Endothelial cell of umbilical vein (primary cell): ENCODE measurements at places on chromosomes 5 and 9. TPM values are rescaled to one million over a fixed set of nuclear protein-coding genes. Genes with fewer than 3 reads are reported as not detected.

FOXE1 gene
- total RNA-seq, result not detected in 2 replicates

CARD9 gene
- 0.16 and 0.71 TPM in 2 replicates for total RNA-seq

TIMD4 gene
- not detected in 2 replicates for total RNA-seq

HAND1 gene
- not detected in 2 replicates for total RNA-seq

SRP19 gene
- 69.2 and 69.4 TPM in 2 replicates for total RNA-seq

PHF24 gene
- total RNA-seq, result not detected in 2 replicates

ROR2 gene
- not detected in 2 replicates for total RNA-seq

PSMD5 gene
- 62.2 and 70.2 TPM in 2 replicates for total RNA-seq

IFNK gene
- not detected in 2 replicates for total RNA-seq

NUTM2F gene
- not detected in 2 replicates for total RNA-seq

NOL6 gene
- 42.3 and 45.1 TPM in 2 replicates for total RNA-seq

NFIL3 gene
- 9.7 and 10.5 TPM in 2 replicates for total RNA-seq

COMMD10 gene
- total RNA-seq, result 26.2 and 27.0 TPM in 2 replicates

MYOZ3 gene
- 1.1 and 1.2 TPM in 2 replicates for total RNA-seq

ANKRD31 gene
- total RNA-seq, result not detected in 2 replicates

F2RL1 gene
- total RNA-seq, result 21.9 and 42.6 TPM in 2 replicates

CDH6 gene
- total RNA-seq, result 0.35 TPM in 1 of 2 replicates, not detected in the other

PCDHA13 gene
- not detected in 2 replicates for total RNA-seq

DRD1 gene
- total RNA-seq, result not detected in 2 replicates

PTAR1 gene
- 41.5 and 46.8 TPM in 2 replicates for total RNA-seq

KIF4B gene
- total RNA-seq, result 0.14 and 0.44 TPM in 2 replicates

DBH gene
- not detected in 2 replicates for total RNA-seq

CCL19 gene
- total RNA-seq, result not detected in 2 replicates

PDE6A gene
- not detected in 2 replicates for total RNA-seq

IL5 gene
- not detected in 2 replicates for total RNA-seq

HSPB3 gene
- total RNA-seq, result not detected in 2 replicates

PCDHA1 gene
- total RNA-seq, result not detected in 2 replicates

SLC45A2 gene
- not detected in 2 replicates for total RNA-seq

TLE1 gene
- 58.2 and 60.8 TPM in 2 replicates for total RNA-seq

PCDHGB3 gene
- 1.7 and 2.0 TPM in 2 replicates for total RNA-seq

SLC6A3 gene
- total RNA-seq, result not detected in 2 replicates

ST8SIA4 gene
- 25.0 and 28.3 TPM in 2 replicates for total RNA-seq

SLC4A9 gene
- not detected in 2 replicates for total RNA-seq

RIOK2 gene
- total RNA-seq, result 17.5 and 25.4 TPM in 2 replicates

REEP5 gene
- 84.5 and 98.0 TPM in 2 replicates for total RNA-seq

CARTPT gene
- not detected in 2 replicates for total RNA-seq

NCBP1 gene
- total RNA-seq, result 42.8 and 45.3 TPM in 2 replicates

ZNF618 gene
- 60.6 and 80.3 TPM in 2 replicates for total RNA-seq

GABRA1 gene
- not detected in 2 replicates for total RNA-seq

CCL21 gene
- total RNA-seq, result 0.85 TPM in 1 of 2 replicates, not detected in the other

MTAP gene
- total RNA-seq, result 51.2 and 55.1 TPM in 2 replicates

SET gene
- 448 and 483 TPM in 2 replicates for total RNA-seq

CCDC192 gene
- total RNA-seq, result not detected in 2 replicates

TAF11L9 gene
- total RNA-seq, result not detected in 2 replicates

SLC34A1 gene
- total RNA-seq, result not detected in 2 replicates

PFN3 gene
- total RNA-seq, result not detected in 2 replicates

WNT8A gene
- not detected in 2 replicates for total RNA-seq

DPYSL3 gene
- total RNA-seq, result 142 and 146 TPM in 2 replicates
